ENCODE measurements at places on chromosomes 4 and X.

DNA sequence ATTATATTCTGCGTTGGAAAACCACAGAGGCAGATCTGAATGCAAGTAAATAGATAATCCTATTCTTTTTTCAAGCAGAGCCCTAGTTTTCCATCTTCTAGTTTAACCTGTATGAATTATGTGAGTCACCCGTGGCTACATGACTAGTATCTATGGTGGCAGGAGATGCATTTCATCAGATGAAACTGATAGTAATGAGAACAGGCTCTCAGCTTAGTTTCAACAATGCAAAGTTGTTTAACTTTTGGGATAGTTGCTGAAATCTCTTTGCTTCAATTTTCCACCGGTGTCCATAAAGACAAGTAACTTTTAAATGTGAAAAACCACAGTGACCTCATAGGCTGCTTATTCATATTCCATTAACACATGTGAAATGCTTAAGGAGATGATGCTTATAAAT, 1317.4 kb upstream of the TENM3 start:
- no peak for DNase-seq

DNA sequence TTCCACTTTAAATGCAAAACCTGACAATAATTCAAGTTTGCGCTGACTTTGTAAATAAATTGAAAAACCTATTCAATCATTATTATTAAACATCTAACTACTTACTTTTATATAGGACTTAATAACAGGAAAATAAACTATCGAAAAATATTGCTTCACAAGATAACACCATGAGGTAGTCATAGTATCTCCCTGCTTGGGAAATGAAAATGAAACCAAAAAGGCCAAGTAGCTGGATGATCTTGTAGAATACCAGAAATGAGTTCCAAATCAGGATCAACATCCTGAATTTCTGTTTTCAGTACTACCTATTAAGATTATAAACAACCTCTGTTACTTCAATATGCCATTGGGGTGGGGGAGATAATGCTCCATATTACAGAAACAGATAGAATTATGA, 58.9 kb downstream of the CHIC2 start:
- DNase-seq: no peak

GRCh38 chr4:1041147-1041935, 29.9 kb downstream of the FGFRL1 start:
- no peak for DNase-seq

DNA sequence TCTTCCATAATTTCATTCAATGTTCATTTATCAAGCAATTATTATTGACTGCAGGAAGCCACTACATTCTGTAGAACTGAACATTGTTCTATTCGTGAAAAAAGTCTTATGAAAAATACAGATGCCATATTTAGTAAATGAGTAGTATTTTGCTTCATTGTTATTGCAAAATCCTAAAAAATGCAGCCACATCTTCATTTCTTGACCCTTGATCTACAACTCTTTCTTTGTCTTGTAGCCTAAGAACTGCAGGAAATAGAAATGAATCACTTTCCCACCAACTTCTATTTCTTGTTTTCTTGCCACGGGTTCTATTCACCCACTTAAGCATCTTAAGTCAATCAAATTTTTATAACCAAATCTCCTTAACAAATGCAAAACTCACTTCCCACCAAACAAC, 63.3 kb downstream of the KCNIP4 start:
- no peak for DNase-seq

DNA sequence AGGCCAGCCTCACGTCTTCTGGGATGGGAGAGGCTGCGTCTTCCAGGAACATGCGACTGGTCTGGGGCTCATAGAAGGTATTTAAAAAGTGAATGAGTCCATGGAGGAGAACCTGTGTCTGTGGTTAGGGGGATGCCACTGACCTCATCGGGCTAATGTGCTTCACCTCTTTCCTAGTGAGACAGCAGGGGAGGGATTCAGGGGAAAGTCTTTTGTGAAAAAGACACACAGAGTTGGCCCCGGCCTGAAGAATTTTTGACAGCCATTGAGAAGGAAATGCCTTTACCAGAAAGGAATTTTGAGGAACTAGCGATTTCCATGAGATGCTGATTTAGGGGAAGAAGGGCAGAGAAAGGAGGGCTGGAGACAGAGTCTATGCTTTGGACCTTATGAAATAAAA, 11.0 kb upstream of the C4orf50 start:
- no peak for DNase-seq

DNA sequence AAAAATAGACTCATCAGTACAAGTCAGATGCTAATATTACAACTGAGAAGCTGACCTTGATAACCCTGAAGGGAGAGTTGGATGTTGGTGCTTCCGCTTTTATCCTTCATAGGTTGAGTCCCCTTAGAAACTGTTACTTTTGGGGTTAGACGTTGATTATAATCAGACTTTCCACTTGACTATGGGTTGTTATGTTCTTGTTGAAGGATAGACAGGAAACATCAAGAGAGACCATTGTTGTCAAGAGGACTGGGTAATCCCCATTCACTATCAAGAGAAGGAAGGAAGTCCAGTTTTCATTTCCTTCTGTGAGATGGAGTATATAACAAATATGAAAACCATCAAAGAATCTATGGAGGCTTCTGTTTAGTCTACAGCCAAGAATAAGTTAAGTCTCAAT, 229.9 kb upstream of the AFF2 start:
- DNase-seq: no peak

- DNase-seq: peak; percentile 80
These were observed 68.3 kb downstream of the FMR1NB start for GRCh38 chrX:148049441-148049840.

- DNase-seq: no peak
These were observed 421.8 kb downstream of the MAPK10 start for GRCh38 chr4:85938062-85938461.

- no peak for DNase-seq
These were observed 641.0 kb upstream of the PITX2 start for GRCh38 chr4:111263836-111264235.
